Smooth muscle cell of the coronary artery (primary cell): ENCODE measurements at places on chromosomes 7 and 10. TPM values are rescaled to one million over a fixed set of nuclear protein-coding genes. Genes with fewer than 3 reads are reported as not detected.

Gene SLC13A4
- total RNA-seq, result 0.08 and 0.12 TPM in 2 replicates

Gene IL6
- 32.2 and 60.7 TPM in 2 replicates for total RNA-seq

Gene MMP21
- total RNA-seq, result 0.30 TPM in 1 of 2 replicates, not detected in the other

Gene SRRM3
- total RNA-seq, result 0.23 and 0.53 TPM in 2 replicates

Gene GRM3
- total RNA-seq, result not detected in 2 replicates

Gene DGKB
- total RNA-seq, result 0.59 TPM in 1 of 2 replicates, not detected in the other
